Activated CD4-positive, alpha-beta T cell treated with anti-CD3 and anti-CD28 coated beads, Interleukin-2, amount 50 U/mL, for 48 hours (primary cell): ENCODE measurements at places on chromosomes 5 and 9.

GRCh38 chr9:124618476-124618875, 111.3 kb upstream of the NR5A1 start:
- no peak for DNase-seq

DNA sequence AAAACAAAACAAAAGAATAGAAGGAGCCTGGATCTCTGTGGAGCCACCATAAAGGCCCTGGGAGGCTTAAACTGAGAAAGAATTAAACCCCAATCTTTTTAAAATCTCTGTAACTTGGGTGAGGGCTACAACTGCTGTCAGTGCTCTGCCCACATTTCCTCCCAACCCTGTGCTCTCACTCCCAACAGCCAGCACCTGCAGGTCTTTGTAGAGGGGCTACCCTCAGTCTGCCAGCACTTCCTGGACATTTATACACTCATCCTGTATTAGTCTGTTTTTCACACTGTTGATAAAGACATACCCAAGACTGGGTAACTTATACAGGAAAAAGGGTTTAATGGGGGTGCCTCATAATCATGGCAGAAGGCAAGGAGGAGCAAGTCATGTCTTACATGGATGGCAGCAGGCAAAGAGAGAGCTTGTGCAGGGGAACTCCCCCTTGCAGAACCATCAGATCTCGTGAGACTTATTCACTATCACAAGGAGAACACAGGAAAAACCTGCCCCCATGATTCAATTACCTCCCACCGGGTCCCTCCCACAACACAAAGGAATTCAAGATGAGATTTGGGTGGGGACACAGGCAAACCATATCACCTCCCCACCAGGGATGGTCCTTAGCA, 47.4 kb downstream of the SCAI start:
- no peak for DNase-seq

DNA sequence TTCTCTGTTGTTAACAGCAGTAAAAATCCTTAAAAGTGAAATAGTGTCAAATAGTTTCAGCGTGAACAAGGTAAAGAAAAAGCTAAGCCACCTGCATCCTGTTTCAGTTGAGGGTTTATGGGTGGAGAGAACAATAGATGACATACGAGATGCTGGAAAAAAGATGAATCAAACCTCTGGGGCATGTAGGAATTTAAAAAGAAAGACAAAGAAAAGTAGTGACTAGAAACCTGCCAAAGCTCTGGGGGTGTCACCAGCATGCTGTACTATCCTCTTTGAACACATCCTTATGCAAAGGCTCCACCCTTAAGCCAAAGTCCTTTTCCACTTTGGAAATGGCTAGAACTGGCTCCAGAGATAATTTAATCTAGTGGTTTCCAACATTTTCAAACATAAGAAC, 22.2 kb downstream of the SCAI start:
- DNase-seq, result no peak

DNA sequence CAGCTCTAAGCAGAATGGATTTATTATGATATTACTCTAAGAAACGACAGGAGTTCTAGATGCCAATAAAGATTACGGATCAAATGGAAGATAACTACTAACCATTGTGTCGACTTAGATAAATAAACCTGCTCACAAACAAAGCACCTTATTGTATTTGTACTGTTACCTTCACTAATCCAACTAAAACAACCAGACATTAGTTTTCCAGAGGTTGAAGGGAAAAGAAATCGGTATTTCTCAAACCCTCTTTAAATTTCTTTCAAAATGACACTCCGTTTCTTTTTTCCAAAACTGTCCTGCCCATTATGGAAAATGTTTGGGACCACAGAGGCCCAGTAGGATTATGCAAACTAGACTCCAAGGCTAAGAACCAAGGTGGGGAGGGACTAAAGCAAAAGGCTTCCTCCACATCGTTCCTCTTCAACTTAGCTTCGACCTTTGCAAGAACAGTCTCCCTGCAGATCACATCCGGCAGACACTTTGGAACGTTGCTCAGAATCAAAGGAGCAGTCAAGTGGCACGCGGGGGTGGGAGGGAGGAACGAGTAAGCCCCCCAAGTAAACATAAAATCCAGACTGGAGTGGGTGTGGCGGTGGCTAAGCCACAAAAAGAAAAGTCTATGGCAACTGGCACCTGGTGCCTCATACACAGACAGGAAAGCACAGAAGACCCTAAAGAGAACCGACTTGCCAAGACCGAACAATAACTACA, 2.7 kb downstream of the MLLT3 start:
- DNase-seq, result peak; percentile 20

- peak; percentile 17 for DNase-seq
These were observed 162.7 kb downstream of the ZNF608 start for GRCh38 chr5:124583469-124584350.

- no peak for DNase-seq
These were observed 27.9 kb downstream of the AMBP start for GRCh38 chr9:114050226-114050568.

DNA sequence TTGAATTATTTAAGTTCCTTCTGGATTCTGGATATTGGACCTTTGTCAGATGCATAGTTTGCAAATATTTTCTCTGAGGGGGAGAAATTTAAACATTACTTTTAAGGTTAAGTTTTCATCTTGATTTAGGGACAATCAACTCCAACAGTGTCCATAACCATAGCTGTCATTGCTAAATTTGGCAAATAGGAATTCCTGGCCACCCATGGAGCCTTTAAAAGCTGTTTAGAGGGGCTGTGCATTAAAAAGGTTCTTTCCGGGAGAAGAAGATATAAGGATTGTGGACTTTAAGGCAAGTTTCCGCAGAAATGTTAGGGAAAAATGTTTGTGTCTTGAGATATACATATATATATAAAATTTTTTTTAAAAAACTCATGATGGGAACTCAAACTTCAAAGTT, 339.7 kb downstream of the ADAMTS6 start:
- DNase-seq, result no peak

- no peak for DNase-seq
These were observed 106.7 kb downstream of the FOCAD start for GRCh38 chr9:20790721-20791120.

GRCh38 chr5:72005671-72006070, 101.6 kb upstream of the MAP1B start:
- DNase-seq, result no peak

GRCh38 chr9:136808075-136808805, 492 bp downstream of the RABL6 start:
- DNase-seq, result peak; percentile 42

DNA sequence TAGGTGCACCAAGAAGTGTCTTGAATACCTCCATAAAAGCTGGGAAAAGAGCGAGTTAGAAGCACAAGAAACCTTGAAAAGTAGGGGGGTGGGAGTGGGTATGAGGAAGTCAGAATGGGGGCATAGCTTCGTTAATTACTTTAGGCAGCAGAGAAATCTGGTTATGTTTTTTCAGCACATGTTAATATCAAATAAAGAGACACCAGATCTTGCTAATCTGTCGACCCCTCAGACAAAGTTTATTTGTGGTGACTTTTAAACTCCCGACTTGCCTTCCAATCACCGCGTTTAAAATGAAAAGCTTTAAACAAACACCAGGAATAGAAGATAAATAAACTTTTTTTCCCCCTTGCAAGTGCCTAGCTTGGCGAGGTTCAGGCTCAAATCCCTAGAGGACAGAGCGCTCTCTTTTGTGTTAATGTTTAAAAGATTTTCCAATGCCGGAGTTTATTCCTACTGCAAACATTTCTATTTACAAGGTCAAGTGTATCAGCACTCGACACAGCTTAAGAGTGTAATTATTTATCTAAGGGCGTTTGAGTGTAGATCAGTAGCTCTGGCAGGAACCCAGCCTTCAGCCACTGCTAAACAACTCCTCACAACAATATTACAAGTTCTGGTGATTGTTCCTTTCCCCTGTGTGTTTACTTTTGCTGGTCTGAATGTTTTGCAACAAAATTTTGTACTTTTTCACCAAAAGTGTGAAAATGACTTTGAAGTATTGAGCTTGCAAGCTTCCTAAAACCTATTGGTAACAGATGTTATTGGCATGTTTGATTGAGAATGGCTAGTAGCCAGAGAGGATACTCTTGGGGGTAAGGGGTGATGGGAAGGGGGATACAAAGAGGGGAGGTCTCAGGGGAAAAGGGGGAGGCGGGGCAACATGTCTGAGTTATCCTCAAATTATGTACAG, 3.8 kb downstream of the GAS1 start:
- no peak for DNase-seq

- DNase-seq, result no peak
These were observed 2.5 kb upstream of the RABL6 start for GRCh38 chr9:136805207-136805740.

DNA sequence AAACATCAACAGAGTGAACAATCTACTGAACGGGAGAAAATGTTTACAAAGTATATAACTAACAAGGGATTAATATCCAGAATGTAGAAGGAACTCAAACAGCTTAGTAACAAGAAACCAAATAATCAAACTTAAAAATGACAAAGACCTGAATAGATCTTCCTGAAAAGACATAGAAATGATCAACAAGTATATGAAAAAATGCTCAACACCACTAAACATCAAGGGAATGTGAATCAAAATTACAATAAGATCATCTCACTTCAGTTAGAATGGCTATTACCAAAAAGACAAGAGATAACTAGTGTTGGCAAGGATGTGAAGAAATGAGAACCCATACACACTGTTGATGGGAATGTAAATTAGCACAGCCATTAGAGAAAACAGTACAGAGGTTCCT, 218.8 kb downstream of the MCTP1 start:
- no peak for DNase-seq

GRCh38 chr9:70083429-70083828, 39.8 kb downstream of the MAMDC2 start:
- no peak for DNase-seq

DNA sequence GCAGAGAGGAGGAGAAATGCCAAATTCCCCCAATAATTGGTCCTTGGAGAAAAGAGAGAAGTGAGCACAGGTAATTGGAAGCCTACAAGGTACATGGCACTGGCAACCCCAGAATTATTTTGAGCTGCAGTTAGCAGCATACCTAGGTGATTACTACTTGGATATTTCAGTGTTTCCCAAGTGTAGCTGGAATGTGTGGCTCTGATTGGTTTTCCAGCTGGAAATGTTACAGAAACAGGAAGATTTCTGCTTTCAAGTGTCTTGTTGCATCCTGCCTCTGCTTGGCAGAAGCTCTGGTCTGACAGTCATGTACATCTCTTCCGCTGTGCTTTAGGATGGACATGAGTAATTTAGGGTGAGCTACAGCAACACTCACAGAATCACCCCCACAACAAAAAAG, 262.1 kb downstream of the ENC1 start:
- DNase-seq, result no peak

- no peak for DNase-seq
These were observed 170.1 kb downstream of the CDH12 start for GRCh38 chr5:22683050-22683449.

DNA sequence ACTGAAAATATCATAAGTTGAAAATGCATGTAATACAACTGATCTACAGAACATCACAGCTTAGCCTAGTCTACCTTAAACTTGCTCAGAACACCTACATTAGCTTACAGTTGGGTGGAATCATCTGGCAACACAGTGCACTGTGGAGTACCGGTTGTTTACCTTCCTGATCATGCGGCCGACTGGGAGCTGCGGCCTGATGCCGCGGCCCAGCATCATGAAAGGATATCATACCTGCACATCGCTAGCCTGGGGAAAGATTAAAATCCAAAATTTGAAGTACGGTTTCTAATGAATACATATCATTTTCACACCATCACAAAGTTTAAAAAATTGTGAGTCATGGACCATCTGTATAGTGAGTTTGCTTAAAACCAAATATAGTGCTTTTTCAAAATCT, 1.8 kb downstream of the HACD4 start:
- DNase-seq, result no peak

DNA sequence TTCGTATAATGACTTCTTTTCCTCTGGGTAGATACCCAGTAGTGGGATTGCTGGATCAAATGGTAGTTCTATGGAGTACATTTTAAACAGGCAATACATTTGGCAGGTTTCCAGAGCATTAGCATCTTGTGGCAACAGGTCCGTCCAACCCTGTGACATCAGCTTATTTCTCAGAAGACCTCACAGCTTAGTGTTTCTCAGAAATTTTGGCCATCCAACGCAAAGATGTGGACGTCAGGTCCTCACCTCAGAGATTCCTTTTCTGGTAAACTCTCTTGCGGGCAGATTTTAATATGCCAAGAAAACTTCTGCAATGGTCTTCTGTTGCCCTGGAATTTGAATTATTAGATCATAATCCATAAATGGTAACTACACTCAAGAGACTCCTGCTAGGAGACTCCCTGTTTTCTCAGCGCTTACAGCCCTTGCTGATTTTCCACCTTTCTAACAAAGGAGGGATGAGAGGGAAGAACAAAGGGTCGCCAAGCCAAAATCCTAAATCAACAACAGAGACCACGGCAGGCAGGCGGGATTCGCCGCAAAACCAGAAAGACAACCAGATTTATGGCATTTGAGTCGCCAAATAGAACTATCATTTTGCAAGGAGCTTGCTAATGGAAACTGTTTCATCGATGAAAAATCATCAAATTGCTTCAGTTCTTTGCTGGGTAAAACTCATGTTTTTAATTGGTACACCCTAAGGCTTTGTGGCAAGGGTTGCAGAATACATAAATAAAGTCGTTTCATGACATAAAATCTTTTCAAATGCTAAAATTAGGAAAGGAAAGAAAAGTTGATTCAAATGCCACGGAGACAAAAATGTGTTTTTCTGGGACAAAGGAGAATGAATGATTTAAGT, 34.1 kb upstream of the PLPP1 start:
- DNase-seq, result no peak

GRCh38 chr5:129377504-129377903, 82.6 kb upstream of the ADAMTS19 start:
- no peak for DNase-seq

- no peak for DNase-seq
These were observed 118.3 kb upstream of the BOD1 start for GRCh38 chr5:173734716-173735115.

GRCh38 chr9:121654499-121655140, 3.2 kb downstream of the DAB2IP start:
- DNase-seq, result no peak

DNA sequence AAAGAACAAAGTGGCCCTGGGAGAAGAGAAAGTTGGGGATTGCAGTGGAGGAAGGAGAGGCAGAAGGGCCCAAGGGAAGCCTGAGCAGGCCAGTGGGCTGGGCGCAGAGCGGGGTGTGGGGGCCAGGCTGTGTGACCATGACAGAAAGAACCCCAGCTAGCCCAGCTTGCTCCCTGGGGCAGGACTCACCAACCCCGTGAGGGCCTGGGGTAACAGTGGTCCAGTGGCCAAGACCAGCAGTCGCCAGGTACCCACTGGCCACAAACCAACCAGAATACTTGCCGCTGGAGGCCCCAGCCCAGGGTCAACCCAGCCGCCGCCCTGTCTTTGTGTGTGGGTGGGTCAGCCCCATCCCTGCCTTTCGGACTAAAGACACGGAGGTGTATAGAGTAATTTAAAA, 146.5 kb downstream of the CACNA1B start:
- no peak for DNase-seq

GRCh38 chr9:125629446-125629845, 77.6 kb downstream of the MAPKAP1 start:
- DNase-seq, result no peak

- DNase-seq, result no peak
These were observed 588.0 kb upstream of the KLF4 start for GRCh38 chr9:108077556-108077955.

GRCh38 chr9:126676685-126677143, 63.0 kb downstream of the LMX1B start:
- DNase-seq, result peak; percentile 20

GRCh38 chr9:10354591-10354990, 258.2 kb downstream of the PTPRD start:
- DNase-seq, result no peak

GRCh38 chr9:78438211-78438610, 141.3 kb downstream of the PSAT1 start:
- DNase-seq, result no peak
